Cerebellar cortex (tissue), 1 donor: ENCODE measurements at places on chromosomes 2 and 18.

GRCh38 chr18:54608028-54608642 lies 17.1 kb downstream of the DYNAP start:
- DNase-seq, result no peak

DNA sequence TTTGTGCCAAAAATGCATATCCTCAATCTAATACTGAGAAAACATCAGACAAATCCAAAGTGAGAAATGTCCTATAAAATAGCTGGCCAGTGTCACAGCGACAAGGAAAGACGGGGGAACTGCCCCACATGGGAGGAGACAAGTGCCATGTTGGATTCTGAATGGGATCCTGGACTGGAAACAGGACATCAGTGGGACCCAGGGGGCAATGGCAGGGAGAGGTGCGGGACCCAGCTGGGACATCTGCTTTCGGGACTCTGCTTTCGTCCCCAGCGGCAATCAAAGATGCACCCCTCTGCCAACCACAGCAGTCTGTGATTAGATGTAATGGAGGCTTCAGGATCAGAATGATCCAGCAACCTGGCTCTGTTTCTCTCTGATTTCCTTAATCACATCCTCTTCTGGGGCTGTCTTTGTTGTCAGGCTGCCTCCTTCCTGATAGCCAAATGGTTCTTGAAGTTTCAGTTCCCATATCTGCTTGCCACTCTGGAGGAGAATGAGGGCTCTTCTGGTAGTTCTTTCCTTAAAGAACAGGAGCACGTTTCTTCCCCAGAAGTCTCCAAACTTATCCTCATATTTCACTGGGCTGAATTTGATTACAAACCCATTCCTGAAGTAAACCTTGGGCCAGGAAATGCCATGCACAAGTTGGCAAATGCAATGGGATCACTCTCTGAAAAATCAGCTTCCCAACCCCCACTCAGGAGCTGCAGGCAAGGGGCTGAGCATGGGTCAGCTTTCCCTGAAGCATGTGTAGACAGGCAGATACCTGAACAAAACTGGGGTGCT lies 13.6 kb upstream of the PROC start:
- no peak for DNase-seq

- DNase-seq, result no peak
These were observed 348.6 kb downstream of the ANAPC1 start for GRCh38 chr2:111535404-111535803.

DNA sequence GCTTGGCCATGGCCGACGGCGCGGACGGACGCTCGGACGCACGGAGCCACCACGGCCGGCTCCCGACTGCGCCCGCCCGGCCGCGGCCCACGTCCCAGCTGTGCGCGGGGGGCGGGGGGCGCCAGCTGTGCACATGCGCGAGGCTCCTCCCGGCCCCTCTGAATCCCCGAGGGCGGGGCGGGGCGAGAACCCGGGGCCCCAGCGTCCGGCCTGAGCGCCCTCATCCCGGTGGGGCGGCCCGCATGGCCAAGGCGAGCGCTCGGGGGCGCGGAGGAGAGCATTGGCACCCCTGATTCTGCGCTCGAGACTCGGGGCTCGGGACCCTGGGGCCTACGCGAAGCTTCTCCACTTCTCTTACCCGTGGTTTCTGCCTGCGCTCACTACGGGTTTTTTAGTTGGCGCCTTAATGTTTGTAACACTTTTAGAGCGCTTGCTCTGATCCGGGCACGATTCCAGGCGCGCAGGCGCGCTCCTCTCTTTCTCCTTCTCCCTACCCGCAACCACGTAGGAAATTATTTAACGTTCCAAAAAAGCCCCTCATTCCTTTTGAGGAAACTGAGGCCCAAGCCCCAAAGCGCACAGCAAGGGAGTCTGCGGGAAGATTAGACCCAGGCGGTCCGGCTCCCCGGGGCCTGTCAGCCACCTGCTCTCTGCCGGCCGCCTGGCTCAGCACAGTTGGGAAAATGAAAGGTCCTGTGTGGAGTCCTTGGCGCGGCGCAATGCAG lies at the start of gene PXDN:
Gene PXDN (minus strand): TSS at position 70 of the 725 bp plus-strand sequence. CDS start 60 bp downstream, at position 10.
- no peak for DNase-seq

DNA sequence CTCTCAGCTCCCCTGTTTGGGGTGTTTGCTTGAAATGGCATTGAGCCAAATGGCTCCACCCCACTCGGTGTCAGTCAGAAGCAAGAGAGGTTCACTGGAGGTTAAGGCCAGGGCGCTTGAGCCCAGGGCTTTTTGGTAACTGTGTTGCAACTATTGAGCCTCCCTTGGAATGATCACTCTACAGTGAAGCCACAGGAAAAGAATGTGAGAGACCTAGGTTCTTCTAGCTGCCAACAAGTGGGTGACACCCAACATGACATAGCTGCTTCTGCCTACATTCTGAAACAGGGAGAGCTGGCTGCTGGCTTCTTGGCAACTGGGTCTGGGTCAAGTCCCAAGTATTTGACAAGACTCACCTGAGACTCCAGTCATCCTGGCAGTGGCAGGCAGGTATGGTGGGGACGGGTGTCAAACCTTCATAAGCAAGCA lies 7.1 kb upstream of the GRHL1 start:
- DNase-seq, result no peak

GRCh38 chr2:85066006-85066740 lies 67.0 kb upstream of the TCF7L1 start:
- DNase-seq, result no peak

GRCh38 chr2:106109675-106110424 lies 84.3 kb downstream of the UXS1 start:
- DNase-seq, result no peak

GRCh38 chr18:154151-154550 lies 4.2 kb upstream of the USP14 start:
- DNase-seq, result no peak

GRCh38 chr2:9145752-9146430 lies 60.7 kb upstream of the ASAP2 start:
- DNase-seq, result no peak

DNA sequence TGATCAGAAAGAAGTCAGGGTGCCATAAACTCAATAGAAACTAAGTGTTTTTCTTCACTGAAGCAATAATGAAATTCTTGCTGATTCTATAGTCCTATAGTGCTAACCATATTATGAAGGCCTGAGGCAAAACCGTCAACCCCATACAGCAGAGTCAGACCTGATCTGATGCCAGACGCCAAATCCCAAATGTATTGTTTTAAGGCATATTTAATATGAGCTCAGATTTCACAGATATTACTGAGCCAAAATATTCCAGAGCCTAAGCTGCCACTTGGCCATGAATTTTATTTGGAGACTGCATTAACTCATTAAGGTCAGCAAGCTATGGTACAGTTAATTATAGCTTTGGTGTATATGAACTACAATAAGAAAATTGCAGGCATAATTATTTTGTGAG lies 53.4 kb downstream of the SCN1A start:
- DNase-seq, result no peak

DNA sequence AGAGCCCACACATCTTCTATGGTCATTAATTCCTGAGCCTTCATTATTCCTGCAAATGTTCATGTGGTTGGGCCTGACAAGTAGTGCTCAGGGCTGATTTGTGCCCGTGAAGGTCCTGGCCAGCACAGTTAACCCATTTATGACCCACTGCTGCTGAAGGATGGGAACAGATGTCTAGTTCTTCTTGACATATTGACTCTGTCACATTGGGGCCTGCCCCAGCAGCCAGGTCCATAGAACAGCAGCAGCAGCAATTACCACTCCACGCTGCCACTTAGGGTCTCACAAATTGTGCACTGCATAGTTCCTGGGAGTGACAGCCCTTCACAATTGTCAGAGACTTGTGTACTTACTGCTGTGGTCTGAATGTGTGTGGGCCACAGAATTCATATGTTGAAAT lies 442.3 kb upstream of the RGPD4 start:
- DNase-seq, result no peak

DNA sequence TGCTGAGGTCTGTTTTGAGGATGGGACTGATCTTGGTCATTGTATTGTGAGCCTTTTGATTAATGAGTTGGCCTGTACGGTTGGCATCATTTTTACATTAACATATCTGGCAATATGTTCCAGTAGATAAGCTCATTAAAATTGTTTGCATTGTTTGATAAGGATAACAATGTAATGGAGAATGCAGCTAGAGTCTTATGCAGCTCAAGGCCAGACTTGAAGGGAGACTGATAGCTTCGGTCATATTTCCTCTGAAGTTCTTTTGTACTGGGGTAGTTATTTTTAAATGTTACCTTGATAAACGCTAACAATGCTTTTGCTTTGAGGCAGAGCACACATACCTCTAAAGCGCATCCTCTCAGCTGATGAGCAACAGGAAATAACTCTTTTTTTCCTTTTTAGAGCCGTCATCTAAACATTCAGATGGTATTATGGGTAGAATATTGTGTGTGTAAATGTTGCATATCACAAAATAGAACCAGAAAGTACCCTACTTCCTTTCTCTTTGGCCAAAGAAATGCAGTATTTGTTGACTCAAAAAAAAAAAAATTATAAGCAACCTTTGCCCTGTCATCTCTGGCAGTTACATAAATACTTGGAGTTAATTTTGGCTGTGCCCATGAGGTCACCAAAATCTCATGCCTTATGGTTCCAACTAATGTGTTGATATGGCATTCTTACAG lies 1.3 kb downstream of the MAPRE2 start:
- peak; percentile 46 for DNase-seq

GRCh38 chr2:212193056-212193455 lies 345.5 kb downstream of the ERBB4 start:
- peak; percentile 52 for DNase-seq

DNA sequence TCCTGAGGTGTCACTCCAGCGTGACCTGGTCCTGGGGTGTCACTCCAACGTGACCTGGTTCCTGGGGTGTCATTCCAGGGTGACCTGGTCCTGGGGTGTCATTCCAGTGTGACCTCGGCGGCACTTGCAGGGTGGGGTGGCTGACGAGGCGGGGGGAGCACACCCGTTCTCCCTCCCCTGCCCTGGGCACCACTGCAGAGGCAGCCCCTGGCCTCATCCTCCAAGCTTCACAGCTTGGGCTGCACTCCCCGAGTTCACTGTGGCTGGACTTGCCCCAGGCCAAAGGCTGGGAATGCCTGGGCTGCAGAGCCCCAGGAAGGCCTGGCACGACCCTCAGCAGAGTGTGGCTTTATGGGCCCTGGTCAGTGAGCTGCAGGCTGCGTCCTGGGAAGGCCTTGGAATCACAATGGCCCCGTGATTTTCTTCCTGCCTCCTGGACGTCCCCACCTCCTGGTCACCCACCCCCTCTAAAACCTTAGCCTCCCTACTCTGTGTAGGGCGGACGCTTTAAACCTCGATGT lies 88.3 kb downstream of the NFATC1 start:
- no peak for DNase-seq

- no peak for DNase-seq
These were observed 6.2 kb upstream of the KDSR start for GRCh38 chr18:63373161-63373560.

DNA sequence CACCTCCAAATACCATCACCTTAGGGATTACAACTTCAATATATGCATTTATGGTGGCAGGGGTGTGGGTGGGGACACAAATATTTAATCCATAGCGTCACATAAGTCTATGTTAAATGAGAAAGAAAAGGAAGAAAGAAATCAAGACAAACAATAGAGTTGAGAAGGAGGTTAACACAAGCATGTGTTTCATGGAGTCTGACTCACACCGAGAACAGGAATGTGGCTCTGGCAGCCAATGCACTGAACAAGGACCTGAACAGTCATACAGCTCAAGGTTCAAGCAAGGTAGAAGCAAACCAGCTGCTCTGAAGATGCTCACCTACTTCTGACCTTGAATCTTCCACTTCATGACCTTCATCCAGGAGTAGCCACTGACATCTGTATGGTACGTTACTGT lies 36.2 kb upstream of the LPIN1 start:
- no peak for DNase-seq

GRCh38 chr2:19929226-19929625 lies 27.4 kb upstream of the TTC32 start:
- no peak for DNase-seq

DNA sequence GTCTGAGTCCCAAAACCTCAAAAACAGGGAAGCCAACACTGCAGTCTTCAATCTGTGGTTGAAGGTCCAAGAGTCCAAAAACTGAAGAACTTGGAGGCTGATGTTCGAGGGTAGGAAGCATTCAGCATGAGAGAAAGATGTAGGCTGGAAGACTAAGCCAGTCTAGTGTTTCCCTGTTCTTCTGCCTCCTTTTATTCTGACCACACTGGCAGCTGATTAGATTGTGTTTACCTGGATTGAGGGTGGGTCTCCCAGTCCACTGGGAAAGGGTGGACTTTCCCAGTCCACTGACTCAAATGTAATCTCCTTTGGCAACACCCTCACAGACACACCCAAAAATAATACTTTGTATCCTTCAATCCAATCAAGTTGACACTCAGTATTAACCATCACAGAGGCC lies 27.5 kb upstream of the IL1B start:
- no peak for DNase-seq

DNA sequence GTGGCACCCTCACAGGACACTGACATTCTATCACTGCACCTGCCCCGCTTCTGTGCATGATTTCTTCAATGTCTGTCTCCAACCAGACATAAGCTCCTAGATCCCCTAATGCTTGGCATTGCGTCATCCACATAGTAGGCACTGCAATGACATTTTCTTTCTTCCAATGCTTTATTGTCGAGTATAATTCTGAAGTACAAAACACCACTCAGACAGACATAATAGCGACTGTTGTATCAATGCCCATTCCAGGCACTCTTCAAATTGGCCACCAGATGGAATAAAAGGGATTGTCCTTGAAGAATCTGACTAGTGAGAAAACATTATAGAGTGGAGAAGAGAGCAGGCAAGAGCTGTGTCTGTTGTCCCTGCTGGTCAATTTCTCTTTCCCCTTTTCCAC lies 89.0 kb downstream of the LPIN1 start:
- DNase-seq, result no peak

DNA sequence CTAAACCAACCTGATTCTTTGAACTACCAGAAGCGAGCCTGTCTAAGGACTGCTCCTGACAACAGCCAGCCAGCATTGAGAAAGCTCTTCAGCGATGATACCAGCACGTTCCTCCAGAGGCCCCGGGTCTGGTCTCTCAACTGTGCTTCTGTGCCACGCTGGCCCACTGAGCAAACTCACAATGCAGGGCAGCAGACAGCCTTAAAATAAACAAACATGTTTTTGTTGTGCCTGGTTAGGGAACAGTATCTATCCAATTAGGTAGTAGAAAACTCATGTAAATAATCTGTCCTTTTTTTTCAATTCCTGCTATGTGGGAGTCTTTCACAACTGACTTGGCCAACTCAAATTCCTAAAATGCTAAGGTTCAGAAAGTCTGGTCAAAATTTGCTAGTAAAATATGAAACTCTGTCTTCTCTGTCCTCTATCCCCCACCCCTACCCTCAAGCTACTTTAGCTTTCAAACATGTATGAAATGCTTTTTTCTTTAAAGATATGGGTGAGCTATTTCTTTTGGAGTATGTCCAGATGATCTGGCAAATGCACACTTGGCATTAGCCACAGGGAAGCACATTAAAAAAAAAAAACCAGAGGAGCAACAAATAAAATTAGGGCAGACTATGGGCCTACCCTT lies 21.4 kb upstream of the EML4 start:
- no peak for DNase-seq

DNA sequence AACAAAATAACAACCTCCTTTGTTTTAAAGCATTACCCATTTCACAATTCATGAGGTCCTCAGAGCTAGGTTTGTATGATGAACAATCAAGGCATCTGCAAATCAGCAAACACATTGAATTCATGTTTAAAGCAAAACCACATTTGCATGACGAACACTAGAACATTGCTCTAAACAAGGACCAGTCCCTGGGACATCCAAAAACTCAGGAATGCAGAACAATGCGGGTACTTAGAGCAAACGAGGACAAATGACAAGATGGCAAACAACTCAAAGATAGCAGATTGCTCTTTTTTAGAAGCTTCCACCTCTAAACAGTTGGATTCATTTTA lies 45.7 kb upstream of the RALBP1 start:
- no peak for DNase-seq
